ENCODE measurements at places on chromosomes 3 and 15. TPM values are rescaled to one million over a fixed set of nuclear protein-coding genes. Genes with fewer than 3 reads are reported as not detected.

The ISLR gene
- total RNA-seq = 0.50 TPM

The PPP1R14D gene
- not detected for total RNA-seq

The CD200 gene
- total RNA-seq = not detected

The KBTBD12 gene
- not detected for total RNA-seq

The SLC28A2 gene
- not detected for total RNA-seq

The TPRA1 gene
- total RNA-seq = 54.9 TPM

The GNAT1 gene
- total RNA-seq = not detected

The NAALADL2 gene
- total RNA-seq = not detected

The ETFA gene
- total RNA-seq = 260 TPM

The TNFAIP8L3 gene
- total RNA-seq = 34.7 TPM

The IFRD2 gene
- 95.3 TPM for total RNA-seq

The GP9 gene
- total RNA-seq = not detected

The MYO5C gene
- 6.9 TPM for total RNA-seq

The CCR8 gene
- total RNA-seq = not detected

The C3orf20 gene
- 0.08 TPM for total RNA-seq

The DAZL gene
- not detected for total RNA-seq

The HGD gene
- total RNA-seq = 16.4 TPM

The MKRN2OS gene
- not detected for total RNA-seq

The SKOR1 gene
- total RNA-seq = 0.05 TPM

The ZDHHC23 gene
- total RNA-seq = 3.8 TPM

The SPTSSB gene
- not detected for total RNA-seq

The RETNLB gene
- not detected for total RNA-seq

The AP3S2 gene
- 44.2 TPM for total RNA-seq

The RARRES1 gene
- total RNA-seq = 6.8 TPM

The GREM1 gene
- total RNA-seq = 4.9 TPM

The EPHB1 gene
- 0.05 TPM for total RNA-seq

The CEP19 gene
- total RNA-seq = 2.9 TPM

The FBXO40 gene
- total RNA-seq = not detected

The ROBO2 gene
- not detected for total RNA-seq

The CGNL1 gene
- 0.81 TPM for total RNA-seq

The IQCF5 gene
- total RNA-seq = not detected

The ERICH6 gene
- total RNA-seq = not detected

The FSTL1 gene
- 42.8 TPM for total RNA-seq

The LMCD1 gene
- 76.8 TPM for total RNA-seq

The ZMYND10 gene
- 1.1 TPM for total RNA-seq

The DET1 gene
- 6.6 TPM for total RNA-seq

The PPP2R3A gene
- total RNA-seq = 3.0 TPM

The ACP3 gene
- total RNA-seq = 0.10 TPM

The GRM2 gene
- total RNA-seq = 0.14 TPM

The SIDT1 gene
- total RNA-seq = 0.46 TPM

The SERPINI2 gene
- not detected for total RNA-seq

The NBEAL2 gene
- total RNA-seq = 77.0 TPM

The CFAP100 gene
- total RNA-seq = not detected

The CYP8B1 gene
- total RNA-seq = not detected

The GXYLT2 gene
- 1.1 TPM for total RNA-seq

The SERINC4 gene
- total RNA-seq = 0.08 TPM

The SH2D7 gene
- total RNA-seq = not detected

The ROPN1B gene
- total RNA-seq = not detected

The STAC gene
- total RNA-seq = 2.2 TPM

The CHRM5 gene
- 0.02 TPM for total RNA-seq

The CRYBG3 gene
- 6.3 TPM for total RNA-seq
